CD4-positive, alpha-beta T cell treated with Interleukin-4 for 1 hour (primary cell): ENCODE measurements at places on chromosomes 2 and 18.

DNA sequence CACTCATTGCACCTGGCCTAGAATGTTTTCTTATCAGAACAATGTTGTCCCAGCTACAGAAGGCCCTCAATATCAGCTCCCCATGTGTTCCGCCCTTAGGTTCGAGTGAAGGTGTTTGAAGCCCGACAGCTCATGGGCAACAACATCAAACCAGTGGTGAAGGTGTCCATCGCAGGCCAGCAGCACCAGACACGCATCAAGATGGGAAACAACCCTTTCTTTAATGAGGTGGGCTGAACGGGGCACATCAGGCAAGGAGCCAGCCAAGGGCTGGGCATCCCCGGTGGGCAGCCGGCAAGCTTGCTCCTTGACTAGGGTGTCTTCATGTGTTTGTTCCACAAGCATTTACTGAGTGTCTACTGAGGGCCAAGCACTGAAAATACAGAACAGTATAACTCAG is 9.2 kb downstream of the FER1L5 start:
- no peak for DNase-seq

- DNase-seq: no peak
Observed at GRCh38 chr18:48974304-48975119, 23.7 kb upstream of the SMAD7 start.

GRCh38 chr2:162686336-162686735 is 152.2 kb downstream of the KCNH7 start:
- no peak for DNase-seq

DNA sequence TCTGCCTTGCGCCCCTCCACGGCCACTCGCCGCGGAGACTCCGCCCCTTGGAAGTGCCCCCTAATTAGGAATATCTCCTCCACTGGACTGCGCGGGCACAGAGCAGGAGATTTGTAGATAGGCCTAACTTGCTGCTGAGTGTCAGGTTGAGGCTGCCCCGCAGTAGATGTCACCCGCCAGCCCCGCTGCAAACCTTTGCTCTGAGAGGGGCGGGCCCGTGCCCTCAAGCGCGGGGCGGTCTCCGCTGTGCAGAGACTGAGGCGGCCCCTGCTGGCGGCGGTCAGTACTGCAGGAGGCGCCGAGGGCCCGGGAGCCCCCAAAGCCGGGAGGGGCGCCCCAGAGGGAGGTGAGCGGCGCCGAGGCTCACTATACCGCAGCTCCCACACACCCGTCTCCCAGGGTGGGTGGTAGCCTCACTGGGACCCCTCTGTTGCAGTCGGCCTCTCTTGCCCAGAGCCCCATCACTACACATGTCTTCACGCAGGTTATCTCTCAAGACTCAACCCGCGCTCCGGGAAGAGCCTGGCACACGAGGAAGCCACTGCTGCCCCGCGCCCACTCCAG is 2.9 kb upstream of the NEURL3 start:
- peak; percentile 87 for DNase-seq

DNA sequence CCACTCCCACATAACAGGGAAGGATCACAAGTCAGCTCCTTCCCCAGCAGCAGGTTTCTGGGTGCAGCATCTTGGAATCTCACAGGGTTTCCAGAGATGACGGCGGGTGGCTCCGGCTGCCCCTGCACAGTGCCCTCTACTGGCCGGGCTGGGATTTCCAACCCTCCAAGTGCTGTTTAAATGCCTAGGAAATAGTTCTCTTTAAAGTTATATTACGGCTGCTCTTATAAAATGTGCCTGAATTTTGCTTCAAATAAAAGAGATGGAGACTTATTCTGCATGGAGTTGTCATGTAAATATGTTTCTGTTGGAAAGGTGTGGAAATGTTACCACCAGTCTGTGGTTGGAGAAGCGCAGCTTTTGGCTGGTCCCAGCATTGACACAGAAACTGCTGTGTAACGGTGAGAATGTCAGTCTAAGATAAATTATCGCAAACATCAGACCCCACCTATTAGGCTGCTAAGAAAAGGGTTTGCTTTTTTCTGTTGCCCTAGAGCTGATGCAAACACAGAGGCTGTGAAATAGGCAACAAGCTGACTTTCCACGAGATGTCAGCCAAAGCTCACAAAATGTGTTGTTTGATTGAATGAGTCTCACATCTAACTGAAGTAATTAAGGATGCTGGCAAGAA is 3.3 kb upstream of the HJURP start:
- DNase-seq: peak; percentile 50

GRCh38 chr2:19205983-19206533 is 152.4 kb downstream of the OSR1 start:
- DNase-seq: no peak

DNA sequence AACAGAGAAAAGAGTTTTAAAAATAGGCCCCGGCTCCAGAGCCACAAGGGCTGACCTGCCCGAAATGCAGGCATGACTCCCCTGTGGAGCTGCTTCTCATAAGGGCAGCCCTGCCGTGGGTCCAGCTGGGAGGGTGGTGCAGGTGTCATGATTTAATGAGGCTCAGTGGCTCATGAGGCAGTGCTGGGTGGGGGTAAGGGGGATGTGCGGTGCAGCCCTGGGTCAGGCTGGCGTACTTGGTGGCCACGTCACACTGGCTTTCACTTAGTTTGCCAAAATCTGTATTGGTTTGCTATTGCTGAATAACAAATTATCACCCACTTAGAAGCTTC is 33.6 kb downstream of the HJURP start:
- no peak for DNase-seq

- DNase-seq: no peak
Observed at GRCh38 chr18:61859113-61859512, 33.7 kb downstream of the RNF152 start.

GRCh38 chr2:36971990-36972389 is 5.7 kb upstream of the STRN start:
- no peak for DNase-seq

DNA sequence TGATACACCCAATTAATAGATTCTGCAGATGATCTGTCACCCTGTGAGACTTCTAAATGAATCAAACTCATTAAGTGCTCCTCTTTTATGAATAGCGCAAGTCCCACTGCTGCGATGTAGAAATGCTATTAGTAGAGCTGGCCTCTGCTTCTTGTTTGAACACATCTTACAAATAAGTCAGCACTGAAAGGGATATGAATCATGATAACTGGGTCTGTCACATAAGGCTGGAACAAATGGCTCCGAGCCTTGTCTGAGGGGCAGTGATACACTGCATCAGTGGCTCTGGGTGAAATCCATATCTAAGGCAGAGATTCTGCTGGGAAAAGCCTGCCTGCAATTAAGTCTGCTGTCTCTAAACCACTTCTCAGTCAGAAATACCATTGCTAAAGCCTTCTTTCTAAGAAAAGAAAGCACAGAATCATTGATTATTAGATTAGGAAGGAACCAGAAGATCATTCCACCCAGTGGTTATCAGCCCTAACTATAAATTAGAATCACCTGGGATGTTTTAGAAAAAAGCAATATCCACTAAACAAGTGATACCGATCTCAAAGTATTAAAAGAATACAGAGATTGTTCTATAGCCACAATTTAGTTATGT is 75.2 kb downstream of the SLC5A7 start:
- no peak for DNase-seq

DNA sequence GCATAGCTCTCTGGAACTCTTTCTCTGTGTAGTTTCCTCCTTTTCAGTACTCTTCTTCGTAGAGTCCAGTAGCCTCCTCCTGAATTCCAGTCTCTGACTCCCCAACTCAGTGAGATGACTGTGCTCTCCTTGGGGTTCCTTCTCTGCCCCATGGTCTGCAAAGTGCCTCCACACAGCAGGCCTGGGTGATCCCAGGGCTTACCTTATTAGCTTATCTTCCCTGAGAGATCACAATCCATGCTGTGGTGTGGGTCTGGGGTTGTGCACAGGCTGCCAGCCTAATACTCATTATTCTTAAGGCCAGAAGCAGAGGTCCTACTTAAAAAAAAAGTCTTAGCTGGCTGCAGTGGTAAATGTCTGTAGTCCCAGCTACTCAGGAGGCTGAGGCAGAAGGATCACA is 4.6 kb upstream of the GPR39 start:
- no peak for DNase-seq

DNA sequence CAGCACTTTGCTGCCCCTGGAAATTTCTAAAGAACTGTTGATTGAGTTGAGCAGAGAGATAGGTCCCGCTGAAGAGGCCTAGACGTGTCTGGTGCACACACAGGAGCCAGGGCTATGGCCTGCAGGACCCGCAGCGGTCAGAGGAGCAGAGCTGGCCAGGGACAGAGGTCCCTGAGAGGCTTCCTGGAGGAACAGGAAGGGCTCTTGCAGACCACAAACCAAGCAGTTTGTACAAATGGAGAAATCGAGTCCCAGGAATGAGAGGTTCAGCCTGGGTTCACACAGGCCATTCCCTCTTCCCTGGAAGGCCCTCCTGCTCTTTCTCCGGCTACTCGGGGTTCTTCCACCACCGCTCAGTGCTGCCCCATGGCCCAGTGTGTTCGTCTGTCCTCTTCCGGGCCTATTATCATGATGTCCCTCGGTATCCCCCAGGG is 1.2 kb upstream of the BIN1 start:
- no peak for DNase-seq

DNA sequence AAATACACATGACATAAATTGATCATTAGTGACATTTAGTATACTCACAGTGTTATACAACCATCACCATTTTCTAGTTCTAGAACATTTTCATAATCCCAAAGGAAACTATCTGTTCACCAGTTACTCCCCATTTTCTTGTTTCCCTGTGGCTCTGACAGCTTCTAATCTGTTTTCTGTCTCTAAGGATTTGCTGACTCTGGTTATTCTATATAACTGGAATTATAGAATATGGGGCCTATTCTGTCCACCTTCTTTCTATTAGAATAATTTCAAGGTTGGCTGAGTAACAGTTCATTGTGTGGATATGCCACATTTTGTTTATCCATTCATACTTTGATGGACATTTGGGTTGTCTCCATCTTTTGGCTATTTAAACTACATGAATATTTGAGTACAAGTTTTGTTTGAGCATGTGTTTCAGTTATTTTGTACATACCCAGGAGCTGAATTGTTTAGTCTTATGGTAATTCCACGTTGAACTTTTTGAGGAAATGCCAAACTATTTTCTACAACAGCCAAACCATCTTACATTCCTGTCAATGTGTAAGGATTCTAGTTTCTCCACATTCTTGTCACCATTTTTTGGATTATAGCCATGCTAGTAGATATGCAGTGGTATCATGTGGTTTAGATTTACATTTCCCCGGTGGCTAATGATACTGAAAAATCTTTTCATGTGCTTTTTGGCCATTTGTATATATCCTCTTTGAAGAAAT is 20.5 kb downstream of the KIAA1328 start:
- no peak for DNase-seq

- peak; percentile 17 for DNase-seq
Observed at GRCh38 chr2:241507430-241508239, 749 bp downstream of the STK25 start.

- no peak for DNase-seq
Observed at GRCh38 chr2:215712871-215713790, 277.3 kb upstream of the FN1 start.

- DNase-seq: no peak
Observed at GRCh38 chr2:121400201-121400600, 115.2 kb upstream of the TFCP2L1 start.

DNA sequence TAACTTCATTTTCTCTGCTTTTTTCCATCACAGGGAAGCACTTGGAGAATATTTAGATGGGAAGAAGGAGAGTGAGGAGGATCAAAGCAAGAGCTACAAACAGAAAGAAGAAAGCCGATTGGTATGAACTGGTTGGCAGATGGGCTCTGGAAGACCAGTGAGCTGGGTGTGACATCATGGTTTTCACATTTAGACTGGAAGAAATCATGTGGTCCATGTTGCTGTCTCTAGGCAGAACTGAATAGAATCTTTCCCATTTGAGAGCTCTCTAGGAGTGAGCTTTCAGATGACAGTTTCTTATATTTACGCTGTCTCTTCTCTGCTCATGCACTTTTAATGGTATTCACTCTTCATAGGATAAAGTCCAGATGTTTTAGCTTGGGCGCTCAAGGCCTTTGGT is 12.6 kb downstream of the DRC1 start:
- DNase-seq: no peak

GRCh38 chr2:52220393-52220792 is 1188.5 kb upstream of the NRXN1 start:
- no peak for DNase-seq

- no peak for DNase-seq
Observed at GRCh38 chr2:108305901-108306300, 17.2 kb downstream of the SULT1C2 start.

DNA sequence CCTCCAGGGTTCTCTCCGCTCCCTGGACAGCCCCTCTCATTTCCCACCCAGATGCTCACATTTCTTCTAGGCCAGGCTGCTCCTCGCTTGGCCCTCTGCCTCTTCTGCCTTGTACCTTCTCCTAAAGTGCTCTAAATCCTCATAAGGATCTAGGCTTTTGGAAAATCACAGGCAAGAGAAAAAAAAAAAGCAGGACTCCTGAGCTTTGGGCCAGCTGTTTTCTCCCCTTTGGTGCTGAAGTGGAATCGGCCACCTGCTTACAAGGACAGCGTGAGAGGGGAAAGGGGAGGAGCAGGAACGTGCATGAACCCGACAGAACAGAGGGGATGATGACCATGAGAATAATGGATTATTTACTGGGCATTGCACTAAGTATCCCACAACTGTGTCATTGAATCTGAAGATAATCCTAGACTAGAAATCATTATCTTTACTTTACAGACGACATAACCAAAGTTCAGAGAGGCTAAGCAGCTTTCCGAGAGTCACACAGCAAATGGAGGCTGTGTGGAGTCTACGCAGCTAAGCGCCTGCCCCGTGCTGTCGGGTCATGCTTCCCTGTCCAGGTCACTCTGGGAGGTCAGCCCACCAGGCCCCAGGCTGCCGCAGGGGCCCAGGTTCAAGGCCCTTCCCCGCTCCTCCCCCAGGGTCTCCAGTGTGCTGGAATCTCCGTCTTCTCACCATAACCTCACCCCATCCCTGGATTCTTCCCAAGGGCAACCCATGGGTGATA is 141.9 kb downstream of the PXDN start:
- no peak for DNase-seq

DNA sequence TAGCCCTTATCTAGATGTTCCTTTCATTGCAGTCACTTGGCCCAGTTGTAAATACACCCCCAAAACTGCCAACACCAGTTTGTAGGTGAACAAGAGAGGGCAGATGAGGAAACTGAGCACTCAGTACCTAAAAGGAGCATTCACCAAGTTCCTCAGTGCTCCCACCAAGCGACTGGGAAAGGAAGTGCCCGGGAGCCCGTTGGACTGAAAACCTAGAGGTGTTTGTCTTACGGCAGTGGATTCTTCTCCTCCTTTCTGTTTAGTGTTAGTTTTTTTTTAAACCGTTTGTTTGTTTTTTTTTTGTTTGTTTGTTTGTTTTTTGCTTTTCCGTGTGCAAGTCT is 43.3 kb downstream of the SOX11 start:
- DNase-seq: no peak

DNA sequence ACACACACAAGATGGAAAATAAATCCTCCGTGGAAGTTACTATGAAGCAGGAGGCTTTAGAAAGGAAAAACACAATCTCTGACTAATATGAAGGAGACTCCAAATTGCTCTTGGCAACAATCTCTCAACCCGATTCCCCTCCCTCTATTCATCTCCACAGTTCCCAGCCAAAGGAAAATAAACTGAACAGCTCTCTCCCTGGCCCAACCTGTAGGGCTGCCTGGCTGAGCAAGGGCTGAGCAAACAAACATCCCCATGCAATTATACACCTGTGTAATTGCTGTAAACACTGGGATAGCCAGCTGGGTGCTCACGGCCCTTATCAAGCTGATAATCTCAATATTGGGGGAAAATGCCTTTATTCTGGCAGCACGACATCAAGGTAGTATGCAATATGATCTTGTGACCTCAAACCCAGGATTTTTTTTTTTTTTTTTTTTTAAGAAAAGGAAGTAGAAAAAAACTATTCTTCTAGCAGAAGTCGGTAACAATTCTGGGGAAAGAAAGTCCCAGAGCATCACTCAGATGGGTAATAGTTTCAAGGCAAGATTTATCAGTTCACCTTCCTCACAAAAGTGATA is 203.3 kb upstream of the SMAD2 start:
- DNase-seq: no peak
